ENCODE measurements at places on chromosomes 7 and 10. TPM values are rescaled to one million over a fixed set of nuclear protein-coding genes. Genes with fewer than 3 reads are reported as not detected.

The C10orf67 gene
- not detected for total RNA-seq

The FEZF1 gene
- not detected for total RNA-seq

GRCh38 chr10:110860576-110861241 lies 11.0 kb upstream of the PDCD4 start:
- H3K27ac ChIP-seq, result peak overlapping the region; percentile 98
- H3K4me1 ChIP-seq, result peaks cover 88% of the 10 kb centered on the region
- peak overlapping the region; percentile 66 for H3K4me3 ChIP-seq
- no peaks in the 10 kb centered on the region for H3K36me3 ChIP-seq

DNA sequence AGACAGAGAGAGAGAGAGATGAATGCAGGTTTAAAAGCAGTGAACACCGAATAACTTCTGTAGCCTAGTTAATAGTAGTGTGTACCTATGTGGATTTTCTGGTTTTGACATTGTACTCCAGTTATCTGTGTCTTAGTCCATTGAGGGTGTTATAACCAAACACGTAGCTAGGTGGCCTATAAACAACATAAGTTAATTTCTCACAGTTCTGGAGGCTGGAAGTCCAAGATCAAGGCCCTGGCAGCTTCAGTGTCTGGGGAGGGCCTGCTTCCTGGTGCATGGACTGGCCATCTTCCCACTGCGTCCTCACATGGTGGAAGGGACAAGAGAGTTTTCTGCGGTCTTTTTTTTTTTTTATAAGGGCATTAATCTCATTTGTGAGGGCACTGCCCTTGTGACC lies 23.5 kb downstream of the AOC1 start:
- H3K27me3 ChIP-seq, result no peaks in the 10 kb centered on the region
- H3K4me1 ChIP-seq, result peaks cover 30% of the 10 kb centered on the region
- no peak overlapping the region for H3K4me3 ChIP-seq
- no peak for DNase-seq

GRCh38 chr10:17847585-17848296 lies 38.6 kb downstream of the MRC1 start:
- H3K36me3 ChIP-seq, result no peaks in the 10 kb centered on the region
- H3K27me3 ChIP-seq, result peaks cover 11% of the 10 kb centered on the region
- no peak for DNase-seq
- H3K4me1 ChIP-seq, result peaks cover 2% of the 10 kb centered on the region

GRCh38 chr10:117492504-117492903 lies 50.0 kb upstream of the EMX2 start:
- H3K4me3 ChIP-seq, result no peak overlapping the region
- H3K27me3 ChIP-seq, result peaks cover 41% of the 10 kb centered on the region
- DNase-seq, result no peak
- no peaks in the 10 kb centered on the region for H3K36me3 ChIP-seq
